ENCODE measurements at places on chromosomes 1 and 21.

- no peak for DNase-seq
These were observed 262.5 kb downstream of the GRIK3 start for GRCh38 chr1:36771660-36772284.

DNA sequence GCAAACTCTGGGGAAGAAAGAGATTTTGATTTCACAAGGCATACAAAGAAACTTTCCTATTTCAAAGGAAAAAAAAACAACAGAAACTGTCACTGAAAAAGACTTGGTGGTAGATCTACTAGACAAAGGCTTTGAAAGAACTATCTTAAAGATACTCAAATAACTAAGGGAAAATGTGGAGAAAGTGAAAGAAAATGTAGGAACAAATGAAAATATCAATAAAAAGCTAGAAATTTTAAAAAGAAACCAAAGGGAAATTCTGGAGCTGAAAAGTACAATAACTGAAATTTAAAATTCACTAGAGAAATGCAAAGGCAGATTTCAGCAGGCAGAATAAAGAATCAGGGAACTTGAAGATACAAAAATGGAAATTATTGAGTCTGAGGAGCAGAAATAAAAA lies 6.2 kb downstream of the COL6A2 start:
- DNase-seq: no peak

DNA sequence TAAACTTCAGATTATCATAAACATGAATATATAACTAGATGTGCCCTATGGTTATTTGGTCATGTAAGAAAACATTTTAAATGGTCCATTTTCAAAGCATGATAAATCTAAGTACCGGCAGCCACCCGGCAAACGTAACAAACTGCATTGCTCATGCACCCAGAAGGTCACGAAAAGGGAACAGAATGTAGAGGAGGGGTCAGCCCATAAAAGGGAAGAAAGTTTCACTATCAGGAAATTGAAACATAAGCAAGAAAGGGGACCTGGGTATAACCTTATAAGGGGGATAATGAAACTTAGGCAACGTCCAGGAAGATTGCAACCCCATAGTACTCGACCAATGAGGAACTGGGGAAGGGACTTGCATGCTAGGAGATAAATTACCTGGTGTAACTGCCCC lies 421.2 kb upstream of the ZRANB2 start:
- no peak for DNase-seq

- DNase-seq: no peak
These were observed 10.9 kb downstream of the C1orf216 start for GRCh38 chr1:35707601-35708440.

- DNase-seq: no peak
These were observed 25.9 kb upstream of the RCAN1 start for GRCh38 chr21:34640858-34641257.

- DNase-seq: no peak
These were observed 37.4 kb upstream of the NRDC start for GRCh38 chr1:51915951-51916350.

Measured in stimulated activated naive CD4-positive, alpha-beta T cell (primary cell).